ENCODE measurements at places on chromosomes 13 and 19. TPM values are rescaled to one million over a fixed set of nuclear protein-coding genes. Genes with fewer than 3 reads are reported as not detected.
A peak's percentile ranks its signal among the peaks of the same experiment; 100 is the strongest.

EFNB2 gene
- total RNA-seq, result 27.4 TPM

ZNF626 gene
- 22.5 TPM for total RNA-seq

FLT3 gene
- total RNA-seq, result under 0.01 TPM

C3 gene
- 157 TPM for total RNA-seq

ZNF844 gene
- total RNA-seq, result 3.1 TPM

LGALS4 gene
- total RNA-seq, result not detected

KCNJ14 gene
- total RNA-seq, result 0.35 TPM

RNF225 gene
- not detected for total RNA-seq

DNA sequence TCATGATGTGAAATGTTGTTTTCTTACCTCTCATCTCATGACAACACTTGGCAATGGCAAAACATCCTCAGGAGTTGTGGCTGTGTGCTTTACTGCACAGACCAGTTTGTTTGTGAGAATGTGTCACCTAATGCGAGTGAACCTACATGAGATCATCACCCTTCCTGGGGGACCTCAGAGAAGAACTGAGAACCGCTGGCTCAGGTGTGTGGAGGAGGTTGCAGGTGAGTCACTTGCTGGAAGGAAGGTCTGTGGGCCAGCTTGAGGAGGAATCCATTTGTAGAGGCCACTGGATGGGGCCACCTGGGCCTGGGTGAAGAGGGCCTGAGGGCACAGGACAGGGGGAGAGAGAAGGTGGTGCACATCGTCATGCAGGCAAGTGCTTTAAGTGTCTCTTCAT lies 3.0 kb upstream of the CEACAM1 start:
- peak; percentile 19 for DNase-seq

- peak; percentile 15 for DNase-seq
Measured at GRCh38 chr13:18212873-18213272, 968.8 kb downstream of the TUBA3C start.

GRCh38 chr13:98433654-98434053 lies 143.3 kb downstream of the STK24 start:
- DNase-seq, result no peak

DNA sequence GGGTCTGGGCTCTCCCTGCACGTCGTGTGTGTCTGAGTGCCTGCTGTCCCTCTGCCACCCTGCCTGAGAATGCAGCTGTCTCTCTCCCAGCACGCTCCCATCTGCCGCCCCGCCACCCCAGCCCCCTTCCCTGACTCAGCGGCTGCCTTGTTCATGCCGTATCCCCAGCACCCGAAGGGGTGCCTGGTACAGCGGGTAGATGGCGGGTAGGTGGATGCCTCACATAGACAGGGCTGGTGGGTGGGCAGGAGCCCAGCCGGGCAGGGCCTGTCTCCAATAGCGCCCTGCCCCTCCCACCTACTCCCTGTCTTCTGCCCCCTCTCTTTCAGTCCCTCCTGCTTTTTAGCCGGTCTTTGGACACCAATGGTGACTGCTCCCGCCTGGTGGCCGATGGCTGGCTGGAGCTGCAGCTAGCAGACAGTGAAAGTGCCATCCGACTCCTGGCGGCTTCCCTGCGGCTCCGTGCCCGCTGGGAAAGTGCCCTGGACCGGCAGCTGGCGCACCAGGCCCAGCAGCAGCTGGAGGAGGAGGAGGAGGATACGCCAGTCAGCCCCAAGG lies 30.3 kb downstream of the DHX34 start:
- DNase-seq, result no peak

DNA sequence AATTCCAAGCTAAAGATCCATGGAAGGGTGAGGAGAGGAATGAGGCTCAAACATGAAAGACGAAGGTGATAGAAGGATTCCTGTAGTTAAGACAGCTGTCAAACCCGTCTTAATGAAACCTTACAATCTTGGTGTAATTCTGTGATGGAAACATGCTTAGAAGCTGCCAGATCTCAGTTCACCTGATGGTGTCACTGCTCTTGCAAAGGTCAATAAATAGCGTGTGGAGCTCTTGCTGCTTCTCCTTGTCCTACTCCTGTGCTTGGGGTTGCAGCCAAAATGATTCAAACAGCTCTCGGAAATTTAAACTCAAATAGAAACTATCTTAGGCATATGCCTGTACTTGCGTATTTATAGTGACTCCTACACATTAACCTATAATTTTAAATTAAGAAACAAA lies 1705.0 kb downstream of the OLFM4 start:
- no peak for DNase-seq

GRCh38 chr13:72043366-72043765 lies 176.4 kb upstream of the DACH1 start:
- no peak for DNase-seq

DNA sequence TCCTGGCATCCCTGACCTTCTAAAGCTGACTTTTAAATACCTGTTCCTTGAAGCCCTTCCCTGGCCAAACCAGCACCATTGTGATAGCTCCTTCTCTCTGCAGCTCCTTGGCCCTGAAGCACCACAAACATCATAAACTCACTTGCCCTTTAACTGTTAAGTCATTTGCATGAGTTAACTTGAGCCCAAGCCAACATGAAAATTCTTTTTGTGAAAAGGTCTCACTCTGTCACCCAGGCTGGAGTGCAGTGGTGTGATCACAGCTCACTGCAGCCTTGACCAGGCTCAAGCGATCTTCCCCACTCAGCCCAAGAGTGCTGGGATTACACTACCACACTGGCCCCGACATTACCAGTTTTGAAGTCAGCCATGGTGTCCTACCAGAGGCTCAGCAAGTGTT lies 87.8 kb downstream of the ZIC5 start:
- DNase-seq, result no peak

DNA sequence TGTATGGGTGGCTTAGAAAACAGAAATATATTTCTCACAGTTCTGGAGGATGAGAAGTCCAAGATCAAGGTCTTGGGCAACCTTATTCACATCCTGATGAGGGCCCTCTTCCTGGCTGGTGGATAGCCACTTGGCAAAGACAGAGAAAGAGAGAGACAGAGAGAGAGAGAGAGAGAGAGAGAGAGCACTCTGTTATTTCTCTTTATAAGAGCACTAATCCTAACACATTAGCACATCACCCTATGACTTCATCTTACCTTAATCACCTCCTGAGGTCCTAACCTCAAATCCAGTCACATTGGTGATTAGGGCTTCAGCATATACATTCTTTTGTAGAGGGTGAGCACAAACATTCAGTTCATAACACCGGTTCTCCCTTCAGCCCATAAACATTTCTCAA lies 430.3 kb downstream of the EFNB2 start:
- peak; percentile 59 for DNase-seq

DNA sequence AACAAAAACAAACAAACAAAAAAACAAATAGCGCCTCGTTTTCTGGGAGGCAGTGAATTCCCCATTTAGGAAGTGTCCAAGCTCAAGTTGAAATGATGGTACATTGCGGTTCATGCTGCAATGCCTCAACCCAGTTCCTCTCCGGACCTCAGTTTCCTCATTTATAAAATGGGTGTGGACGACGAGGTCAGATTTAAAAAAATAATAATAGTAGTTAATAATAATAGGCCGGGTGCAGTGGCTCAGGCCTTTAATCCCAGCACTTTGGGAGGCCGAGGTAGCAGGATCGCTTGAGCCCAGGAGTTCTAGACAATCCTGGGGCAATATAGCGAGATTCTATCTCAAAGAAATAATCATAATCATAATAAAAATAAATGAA lies 15.5 kb upstream of the ERCC1 start:
- DNase-seq, result no peak

DNA sequence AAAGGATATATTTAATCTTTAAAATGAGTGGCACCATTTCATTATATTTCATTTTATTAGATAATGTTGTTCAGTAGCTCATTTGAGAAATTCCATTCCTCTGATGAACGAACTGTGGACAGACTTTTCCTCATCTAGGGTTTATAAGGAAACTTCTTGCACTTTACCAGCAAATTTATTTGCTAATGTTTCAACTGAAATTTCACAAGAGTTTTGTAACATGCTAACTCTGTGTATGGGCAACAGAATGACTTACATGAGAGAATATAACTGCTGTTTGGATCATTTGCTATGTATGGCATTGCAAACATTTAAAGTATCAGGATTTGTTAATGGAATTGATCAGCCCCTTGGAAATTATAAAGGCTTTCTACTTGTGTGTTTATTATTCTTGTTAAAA lies 3.7 kb upstream of the IRS2 start:
- peak; percentile 52 for DNase-seq

DNA sequence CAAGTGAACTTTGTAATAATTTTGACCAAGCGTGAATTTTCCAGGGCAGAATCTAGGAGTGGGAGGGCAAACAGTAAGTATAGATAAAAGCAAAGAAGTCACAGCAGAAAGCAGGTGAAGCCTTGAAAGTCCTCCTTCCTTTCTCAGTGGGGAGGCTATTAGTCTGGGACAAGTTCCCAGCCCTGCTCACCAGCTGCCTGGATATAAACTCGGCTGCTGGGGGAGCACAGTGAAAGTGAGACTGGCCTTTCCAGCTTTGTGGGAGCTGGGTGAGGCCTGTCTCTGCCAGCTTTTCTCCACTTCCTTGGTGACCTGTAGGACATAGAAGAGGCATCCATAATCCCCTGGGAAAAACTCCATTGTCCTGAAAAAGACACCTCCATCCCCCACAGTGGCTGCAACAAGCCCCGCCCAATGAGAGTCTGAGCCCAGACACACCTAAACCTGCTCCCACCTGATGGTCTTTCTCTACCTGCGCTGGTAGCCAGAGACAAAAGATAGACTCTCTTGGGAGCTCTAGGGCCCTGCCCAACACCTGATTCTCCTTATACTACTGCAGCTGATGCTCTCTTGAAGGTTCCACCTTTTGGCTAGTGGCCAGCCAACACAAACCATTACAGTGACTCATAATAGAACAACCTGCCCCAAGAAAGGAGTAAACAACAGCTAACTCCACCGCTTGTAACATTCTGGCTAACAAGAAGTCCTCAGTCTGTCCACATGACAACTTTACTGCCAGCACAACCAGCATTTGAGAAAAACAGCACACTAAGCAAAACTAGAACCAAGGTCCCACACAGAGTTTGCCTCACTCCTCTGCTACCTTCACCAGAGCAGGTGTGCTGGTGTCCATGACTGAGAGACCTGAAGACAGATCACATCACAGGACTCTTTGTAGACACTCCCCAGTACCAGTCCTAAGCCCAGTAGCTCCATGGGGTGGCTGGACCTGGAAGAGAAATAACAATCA lies 252.2 kb upstream of the SLITRK6 start:
- peak; percentile 87 for DNase-seq

- DNase-seq, result no peak
Measured at GRCh38 chr19:3981373-3981735, 3.9 kb downstream of the EEF2 start.

DNA sequence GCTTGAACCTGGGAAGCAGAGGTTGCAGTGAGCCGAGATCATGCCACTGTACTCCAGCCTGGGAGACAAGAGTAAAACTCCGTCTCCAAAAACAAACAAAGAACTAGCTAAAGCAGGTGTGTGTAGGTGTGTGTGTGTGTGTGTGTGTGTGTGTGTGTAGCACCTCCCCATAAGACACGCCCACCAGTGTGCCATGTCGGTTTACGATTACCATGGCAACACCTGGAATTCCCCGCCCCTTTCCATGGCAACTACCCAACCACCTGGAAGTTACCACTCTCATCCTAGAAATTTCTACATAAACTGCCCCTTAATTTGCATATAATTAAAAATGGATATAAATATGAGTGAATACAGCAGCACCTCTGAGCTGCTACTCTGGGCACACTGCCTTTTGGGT lies 80.9 kb upstream of the ADGRE5 start:
- DNase-seq, result no peak

DNA sequence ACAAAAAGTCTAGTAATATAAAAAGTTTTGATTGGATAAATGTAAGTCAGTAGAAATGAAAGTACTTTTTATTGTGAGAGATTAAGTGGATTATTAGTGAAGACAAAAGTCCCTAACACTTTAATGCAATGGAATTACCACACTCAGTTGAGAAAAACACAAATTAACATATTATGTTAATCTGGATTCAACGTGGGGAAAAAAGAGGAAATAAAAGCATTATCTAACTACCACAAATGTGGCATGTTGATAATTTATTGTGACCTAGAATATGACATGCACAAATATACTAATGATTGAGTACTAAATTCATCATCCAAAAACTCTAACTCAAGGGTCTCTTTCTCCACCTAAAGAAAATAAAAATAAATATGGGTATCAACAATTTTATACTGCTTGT lies 41.5 kb downstream of the FOXO1 start:
- no peak for DNase-seq

- peak; percentile 53 for DNase-seq
Measured at GRCh38 chr13:73922493-73923393, 211.5 kb downstream of the KLF12 start.

- peak; percentile 21 for DNase-seq
Measured at GRCh38 chr13:26929971-26930730, 169.6 kb upstream of the GPR12 start.

DNA sequence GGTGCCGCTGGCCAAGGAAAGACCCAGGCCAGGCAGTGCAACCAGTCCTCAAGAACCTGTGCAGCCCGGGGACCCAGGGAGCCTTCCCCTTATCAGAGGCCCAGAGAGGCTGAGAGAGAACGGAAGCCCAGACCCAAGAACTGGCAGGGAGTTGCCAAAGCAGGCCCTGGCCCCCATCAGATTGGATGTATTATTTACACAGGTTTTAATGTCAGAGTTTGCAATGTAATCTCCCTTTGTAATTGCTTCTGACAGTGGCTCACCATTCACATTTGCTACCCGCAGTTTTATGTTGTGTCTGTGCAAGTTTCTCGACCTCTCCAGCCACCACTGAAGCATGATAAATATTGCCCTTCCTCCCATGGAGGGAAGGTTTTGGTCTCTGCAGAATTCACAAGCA lies 660.9 kb downstream of the LIG4 start:
- DNase-seq, result no peak

- DNase-seq, result peak; percentile 68
Measured at GRCh38 chr13:41054212-41054877, 7.0 kb upstream of the WBP4 start.

DNA sequence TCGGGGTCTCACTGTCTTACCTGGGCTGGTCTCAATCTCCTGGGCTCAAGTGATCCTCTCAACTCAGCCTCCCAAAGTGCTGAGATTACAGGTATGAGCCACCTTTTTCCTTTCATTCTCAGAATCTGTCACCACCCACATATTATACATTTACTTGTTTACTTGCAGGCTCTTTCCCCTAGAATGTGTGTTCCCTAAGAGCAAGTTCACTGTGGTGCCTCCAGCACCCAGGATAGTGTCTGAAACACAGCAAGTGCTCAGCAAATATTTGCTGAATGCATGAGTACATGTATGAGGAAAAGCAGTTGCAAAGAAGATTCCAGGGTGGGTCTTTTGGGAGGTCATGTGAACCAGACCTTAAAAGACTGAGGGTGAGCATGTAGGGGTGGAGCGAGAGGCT lies 96.8 kb downstream of the RGCC start:
- no peak for DNase-seq

GRCh38 chr13:73074014-73074413 lies 15.2 kb downstream of the KLF5 start:
- no peak for DNase-seq

GRCh38 chr19:3343619-3344502 lies 22.5 kb upstream of the NFIC start:
- DNase-seq, result peak; percentile 77

- no peak for DNase-seq
Measured at GRCh38 chr13:21753117-21753729, 82.3 kb downstream of the FGF9 start.
